ENCODE measurements at places on chromosomes 2 and 18.

DNA sequence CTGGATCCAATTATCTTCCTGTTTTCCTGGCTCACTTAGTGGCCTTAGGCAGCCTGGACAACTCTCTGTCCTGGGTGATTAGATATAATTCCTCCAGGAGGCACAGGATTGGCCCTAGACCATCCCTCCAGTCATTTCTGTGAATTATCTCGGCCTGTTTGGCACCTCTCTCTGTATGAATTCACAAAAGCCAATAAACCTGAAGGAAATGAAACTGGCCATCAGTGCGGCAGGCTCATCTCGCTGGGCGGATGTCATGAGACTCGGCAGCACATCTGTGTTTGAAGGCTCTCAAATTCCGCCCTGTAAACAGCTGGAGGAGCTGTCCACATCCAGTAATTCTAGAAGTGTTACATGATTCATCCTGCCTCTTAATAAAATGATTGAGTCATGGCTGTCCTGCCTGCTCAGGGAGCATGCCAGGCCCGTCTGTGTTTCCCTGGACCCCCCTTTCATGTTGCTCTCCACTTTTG is 38.6 kb downstream of the ACOXL start:
- DNase-seq: peak; percentile 89

- DNase-seq: no peak
Measured at GRCh38 chr18:29588446-29589100, 1411.6 kb upstream of the CDH2 start.

GRCh38 chr2:24542269-24542872 is 51.3 kb downstream of the NCOA1 start:
- no peak for DNase-seq

GRCh38 chr18:21100678-21101077 is 10.9 kb downstream of the ROCK1 start:
- no peak for DNase-seq

DNA sequence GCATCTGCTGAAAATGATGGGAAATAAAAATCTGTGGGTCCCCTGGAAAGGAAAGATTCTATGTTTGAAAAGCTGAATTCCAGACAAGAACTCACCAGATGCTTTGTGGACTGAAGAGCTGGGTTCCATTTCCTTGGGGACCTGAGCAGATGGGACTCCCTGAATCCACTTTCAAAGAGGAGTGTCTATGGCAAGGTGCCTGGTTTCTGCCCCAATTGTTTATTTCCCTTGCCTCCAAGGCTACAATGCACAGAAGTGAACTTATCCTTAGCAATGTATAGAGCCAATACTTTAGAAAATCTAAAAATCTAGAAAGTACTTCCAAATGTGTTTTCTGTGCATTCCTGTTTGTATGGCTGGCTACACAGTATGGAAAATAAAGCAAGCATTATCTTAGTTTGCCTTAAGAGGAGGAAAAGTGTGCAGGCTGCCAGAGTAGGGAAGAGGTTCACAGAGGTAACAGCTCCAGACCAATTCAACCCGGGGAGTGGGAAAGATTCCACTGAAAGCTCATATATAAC is 420.5 kb downstream of the NRXN1 start:
- no peak for DNase-seq

- no peak for DNase-seq
Measured at GRCh38 chr2:12862541-12862940, 145.8 kb downstream of the TRIB2 start.

DNA sequence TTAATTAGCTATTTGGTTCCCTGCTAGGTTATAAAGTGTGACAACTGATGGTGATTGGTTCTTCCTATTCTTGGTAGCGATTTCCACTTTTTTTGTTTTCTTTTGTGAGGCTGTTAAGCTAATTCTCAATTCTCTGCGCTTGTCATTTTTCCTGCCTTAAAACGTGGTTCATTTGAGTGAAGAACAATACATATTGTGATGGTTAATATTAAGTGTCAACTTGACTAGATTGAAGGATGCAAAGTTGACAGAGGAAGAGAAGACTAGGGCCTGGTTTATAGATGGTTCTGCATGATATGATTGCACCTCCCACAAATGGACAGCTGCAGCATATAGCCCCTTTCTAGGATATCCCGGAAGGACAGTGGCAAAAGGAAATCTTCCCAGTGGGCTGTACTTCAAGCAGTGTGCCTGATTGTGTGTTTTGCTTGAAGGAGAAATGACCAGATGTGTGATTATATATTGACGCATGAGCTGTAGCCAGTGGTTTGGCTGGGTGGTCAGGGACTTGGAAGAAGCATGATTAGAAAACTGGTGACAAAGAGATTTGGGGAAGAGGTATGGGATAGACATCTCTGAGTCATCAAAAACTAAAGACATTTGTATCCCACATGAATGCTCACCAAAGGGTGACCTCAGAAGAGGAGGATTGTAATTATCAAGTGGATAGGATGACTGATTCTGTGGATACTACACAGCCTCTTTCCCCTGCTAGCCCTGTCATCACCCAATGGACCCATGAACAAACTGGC is 39.4 kb upstream of the ZNF804A start:
- peak; percentile 43 for DNase-seq

DNA sequence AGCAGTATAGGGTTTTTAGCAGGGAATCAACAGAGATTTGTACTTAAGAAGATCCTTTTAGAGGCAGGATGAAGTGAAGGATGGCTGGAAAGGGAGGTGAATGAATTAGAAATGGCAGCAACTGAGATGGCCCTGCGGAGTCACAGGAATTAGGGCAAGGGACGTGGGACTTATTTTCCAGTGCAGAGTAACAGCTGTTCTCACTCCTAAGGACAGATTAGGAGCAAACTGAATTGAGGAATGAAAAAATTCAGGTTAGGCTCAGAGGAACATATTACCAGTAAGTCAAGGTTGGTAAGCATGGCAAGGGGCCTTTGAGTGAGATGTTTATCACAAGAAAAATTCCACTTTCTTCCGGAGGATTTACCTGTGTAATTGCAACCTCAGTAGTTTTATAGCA is 34.4 kb downstream of the COL4A3 start:
- DNase-seq: no peak

GRCh38 chr18:36107477-36107876 is 21.7 kb downstream of the SLC39A6 start:
- no peak for DNase-seq

- DNase-seq: no peak
Measured at GRCh38 chr2:182897137-182897536, 30.7 kb upstream of the FRZB start.

GRCh38 chr18:58671632-58672564 is 633 bp downstream of the MALT1 start:
- DNase-seq: no peak

- DNase-seq: no peak
Measured at GRCh38 chr2:88738271-88738670, 46.8 kb downstream of the RPIA start.

- no peak for DNase-seq
Measured at GRCh38 chr2:174784316-174784715, 20.0 kb upstream of the CHRNA1 start.

- no peak for DNase-seq
Measured at GRCh38 chr2:201183365-201183727, 405 bp downstream of the CASP10 start.

GRCh38 chr2:29317077-29317517 is 201.9 kb downstream of the CLIP4 start:
- no peak for DNase-seq

All from MG63 (cell line).